ENCODE measurements at places on chromosomes 3 and 15. TPM values are rescaled to one million over a fixed set of nuclear protein-coding genes. Genes with fewer than 3 reads are reported as not detected.

The BMF gene
- 59.6 TPM for polyA plus RNA-seq

DNA sequence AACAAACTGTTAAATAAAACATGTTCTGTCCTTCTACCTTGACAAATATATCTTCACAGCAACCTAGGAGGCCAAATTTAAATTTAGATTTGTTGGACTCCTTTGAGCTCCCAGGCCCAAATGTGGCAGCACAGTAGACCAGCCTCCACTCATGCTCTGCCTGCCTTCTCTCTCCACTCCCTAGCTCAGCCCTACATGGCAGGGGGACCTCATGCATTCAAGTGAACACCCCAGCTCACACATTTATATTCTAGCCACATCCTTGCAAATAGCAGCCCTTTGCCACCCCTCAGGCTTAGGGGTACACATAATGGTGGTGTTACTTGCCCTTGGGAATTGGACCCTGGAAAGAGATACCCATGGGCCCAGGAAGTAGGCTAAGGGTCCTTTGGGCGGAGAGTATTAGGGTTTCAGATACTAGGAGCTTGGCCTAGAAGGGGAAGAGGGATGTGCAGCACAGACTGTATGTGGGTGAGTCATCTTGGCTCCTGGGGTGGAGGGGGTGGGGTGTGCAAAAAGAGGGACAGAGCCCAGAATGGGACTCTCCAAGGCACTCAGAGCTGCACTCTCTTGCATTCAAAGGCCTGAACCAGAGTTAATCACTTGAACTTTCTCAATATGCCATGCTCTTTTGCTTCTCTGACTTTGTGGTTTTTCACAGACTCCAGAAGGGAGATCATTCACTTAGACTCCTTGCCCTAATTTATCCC is 268.4 kb upstream of the ROPN1 start:
- peak; percentile 10 for DNase-seq
- H3K36me3 ChIP-seq: no peaks in the 10 kb centered on the region
- H3K4me1 ChIP-seq: no peaks in the 10 kb centered on the region
- H3K27me3 ChIP-seq: no peaks in the 10 kb centered on the region
- no peak overlapping the region for H3K27ac ChIP-seq

GRCh38 chr3:194244167-194244566 is 107.0 kb downstream of the CPN2 start:
- no peak overlapping the region for H3K4me3 ChIP-seq
- peaks cover 6% of the 10 kb centered on the region for H3K4me1 ChIP-seq
- DNase-seq: no peak

The CFAP91 gene
- not detected for polyA plus RNA-seq

- H3K4me1 ChIP-seq: no peaks in the 10 kb centered on the region
- H3K36me3 ChIP-seq: no peaks in the 10 kb centered on the region
- DNase-seq: no peak
These were observed 302.2 kb upstream of the TPM1 start for GRCh38 chr15:62740141-62741004.

All from CD14-positive monocyte (primary cell).